ENCODE measurements at places on chromosomes 5 and 9.

GRCh38 chr5:74469234-74469994, 171.1 kb downstream of the ENC1 start:
- DNase-seq: no peak

DNA sequence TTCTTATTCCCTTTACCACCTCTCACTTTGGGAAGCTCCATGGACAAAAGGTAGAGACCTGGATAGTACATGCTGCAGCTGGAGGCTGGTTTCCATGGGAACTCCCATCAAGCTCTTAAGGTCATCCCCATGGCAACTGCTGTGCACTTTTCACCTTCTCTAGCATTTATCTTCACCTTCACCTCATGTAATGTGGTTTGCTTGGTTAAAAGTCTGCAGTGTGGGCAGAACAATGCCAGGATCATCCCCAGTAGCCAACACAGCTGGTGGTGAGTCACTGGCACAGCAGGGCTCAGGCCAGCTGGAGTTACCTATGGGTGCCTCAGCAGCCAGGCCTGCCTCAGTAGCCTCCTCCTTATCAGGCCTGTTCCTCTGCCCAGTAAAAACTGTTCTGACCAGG, 210.5 kb downstream of the GRIA1 start:
- no peak for DNase-seq

DNA sequence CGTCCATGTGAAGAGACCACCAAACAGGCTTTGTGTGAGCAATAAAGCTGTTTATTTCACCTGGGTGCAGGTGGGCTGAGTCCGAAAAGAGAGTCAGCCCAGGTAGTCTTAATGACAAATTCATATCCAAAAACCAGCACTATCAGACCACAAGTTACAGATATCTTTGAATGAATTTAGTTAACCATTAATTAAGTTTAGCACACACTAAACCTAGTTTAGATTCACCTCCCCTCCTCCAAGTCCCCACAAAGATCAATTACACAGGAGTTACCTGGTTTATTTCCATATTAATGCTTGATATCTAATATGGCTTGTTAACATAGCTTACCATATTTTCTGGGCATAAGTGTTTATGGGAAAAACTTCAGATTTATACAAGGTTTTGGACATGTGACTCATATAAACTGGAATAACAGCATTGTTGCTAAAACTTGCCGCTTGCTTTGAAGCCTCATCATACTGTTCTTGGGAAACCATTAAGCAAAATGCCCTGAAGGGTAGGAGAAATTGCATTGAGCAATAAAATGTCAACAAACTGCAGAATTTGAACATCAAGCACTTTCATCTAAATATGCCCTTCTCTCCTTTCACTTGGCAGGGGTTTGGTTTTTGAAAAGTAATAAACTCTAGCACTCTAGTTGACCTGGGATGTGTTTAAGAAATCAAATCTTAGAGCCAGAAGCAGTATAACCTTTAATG, 166.9 kb downstream of the SNCAIP start:
- DNase-seq: no peak

DNA sequence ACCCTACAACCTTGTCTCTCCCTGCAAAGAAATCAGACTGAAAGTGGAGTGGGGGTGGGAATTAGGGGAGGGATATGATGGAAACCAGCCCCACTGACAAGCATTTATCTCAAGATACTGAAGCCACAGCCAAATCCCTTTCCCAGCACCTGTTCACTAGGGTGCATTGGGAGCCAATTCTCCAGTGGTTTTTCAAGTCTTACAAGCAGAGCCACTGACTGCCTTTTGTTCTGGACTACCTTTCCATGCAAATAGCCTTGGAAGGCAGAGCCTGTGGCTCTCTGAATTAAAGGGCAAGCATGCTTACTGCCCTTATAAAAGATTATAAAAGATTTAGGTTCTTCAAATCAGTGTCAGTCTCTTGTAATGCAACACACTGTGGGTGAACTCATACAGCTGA, 8.8 kb upstream of the GGTA1 start:
- DNase-seq: no peak

GRCh38 chr9:134880484-134881312, at the start of gene FCN2:
FCN2 (plus strand) TSS chr9:134880810; CDS start chr9:134880822, 12 bp downstream.
- DNase-seq: no peak

GRCh38 chr5:113759505-113759904, 246.0 kb downstream of the YTHDC2 start:
- no peak for DNase-seq

- peak; percentile 45 for DNase-seq
These were observed at the start of gene GNG10 for GRCh38 chr9:111661150-111661801. GNG10 (plus strand) TSS chr9:111661605; CDS start chr9:111661635, 30 bp downstream.

- DNase-seq: no peak
These were observed 56.7 kb upstream of the PCA3 start for GRCh38 chr9:76707510-76707909.

DNA sequence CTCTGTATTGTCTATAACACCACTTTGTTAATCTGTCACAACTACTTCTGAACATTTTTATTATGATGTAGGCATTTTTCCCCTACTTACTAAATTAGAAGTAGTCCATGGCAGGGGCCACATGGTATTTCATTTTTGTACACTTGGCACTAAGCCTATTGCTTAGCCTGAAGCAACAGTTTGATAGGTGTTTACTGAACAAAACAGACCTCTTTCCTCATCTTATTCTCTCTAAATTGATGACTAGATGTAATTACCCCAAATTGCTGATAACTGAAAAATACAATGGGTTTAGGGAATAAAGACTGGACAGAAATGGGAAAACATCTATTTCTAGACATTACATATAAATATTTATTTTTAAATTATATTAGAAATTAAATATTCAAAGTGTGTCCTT, 633.8 kb downstream of the SLCO4C1 start:
- DNase-seq: no peak

DNA sequence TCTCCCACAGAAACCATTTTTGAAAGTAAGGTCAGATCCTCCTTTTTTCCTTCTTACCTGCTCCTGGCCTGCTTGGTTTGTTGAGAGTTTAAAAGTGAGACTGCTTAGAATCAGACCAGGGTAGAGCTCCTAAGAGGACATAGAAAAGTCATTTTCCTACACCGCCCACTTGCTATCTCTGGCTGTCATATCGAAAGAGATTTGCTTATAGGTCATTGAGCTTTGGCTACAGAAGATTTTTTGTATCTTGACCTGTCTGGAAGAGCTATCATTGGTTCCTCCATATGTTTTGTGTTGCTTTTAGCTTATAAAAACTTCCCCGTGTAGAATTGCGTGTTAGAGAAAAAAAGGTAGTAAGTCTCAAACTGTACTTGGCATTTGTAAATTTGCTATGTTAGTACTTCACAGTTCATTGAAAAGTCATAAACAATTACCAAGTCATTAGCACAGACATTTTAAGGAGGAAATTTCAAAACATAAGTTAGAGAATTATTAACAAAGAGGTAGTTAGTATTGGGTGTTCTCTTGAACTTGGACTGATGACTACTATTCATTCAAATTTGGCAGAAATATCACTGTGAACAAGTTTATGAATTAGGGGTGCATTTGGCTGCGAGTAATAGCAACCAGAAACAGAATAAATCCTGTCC, 96.6 kb downstream of the MAN2A1 start:
- DNase-seq: no peak

DNA sequence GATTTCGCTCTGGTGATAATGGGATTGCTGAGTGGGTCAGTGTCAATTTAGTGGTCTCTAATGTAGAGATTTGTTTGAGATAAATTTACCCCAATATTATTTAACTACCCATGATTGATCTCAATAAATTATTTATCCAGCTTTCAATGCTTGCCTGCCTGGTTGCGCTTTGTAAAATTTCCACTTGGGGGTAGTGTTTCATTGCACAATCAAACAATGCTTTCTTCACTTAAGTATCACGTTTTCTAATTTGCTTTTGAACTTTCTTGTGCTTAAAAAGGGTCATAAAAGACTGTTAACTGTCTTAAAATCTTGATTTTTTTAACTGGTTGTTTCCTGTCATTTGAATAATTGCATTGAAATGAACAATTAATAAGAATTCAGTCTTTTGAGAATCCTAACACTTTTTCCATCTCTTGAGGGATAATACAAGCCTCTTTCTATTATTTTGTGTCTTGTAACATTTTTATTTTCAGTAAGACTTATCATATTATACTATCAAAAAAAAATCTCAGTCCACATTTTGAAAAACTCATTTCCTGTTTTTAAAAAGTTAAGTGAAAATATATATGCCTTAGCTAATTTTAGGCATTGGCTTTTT, 18.7 kb downstream of the HSD17B4 start:
- DNase-seq: peak; percentile 12

GRCh38 chr9:135662758-135663450, at the start of gene LCN9:
LCN9 (plus strand) TSS chr9:135663309; CDS start chr9:135663322, 13 bp downstream.
- peak; percentile 10 for DNase-seq

GRCh38 chr5:59276325-59276675, 617.2 kb downstream of the PDE4D start:
- DNase-seq: peak; percentile 15

DNA sequence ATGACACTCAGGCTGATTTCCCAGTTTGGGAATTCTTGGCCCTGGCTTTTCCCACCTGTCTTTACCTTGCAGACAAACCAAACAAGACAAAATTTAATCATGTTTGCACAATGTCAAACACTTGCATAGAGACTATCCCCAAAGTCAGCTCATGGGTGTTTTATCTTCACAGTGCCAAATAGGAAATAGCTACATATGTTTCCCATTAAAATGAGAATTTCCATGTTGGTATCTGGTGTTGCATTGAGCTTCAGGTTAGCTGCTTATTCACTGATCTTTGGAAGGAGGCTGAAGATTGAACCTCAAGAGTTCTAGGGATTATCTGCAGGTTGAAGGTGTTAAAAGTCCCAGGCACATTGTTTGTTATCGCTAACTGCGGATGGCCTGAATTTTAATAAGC, 19.5 kb downstream of the MAP1B start:
- DNase-seq: peak; percentile 46

GRCh38 chr9:118529210-118529609, 825.0 kb downstream of the TLR4 start:
- DNase-seq: no peak

GRCh38 chr9:110156902-110157301, 51.1 kb downstream of the C9orf152 start:
- DNase-seq: no peak

DNA sequence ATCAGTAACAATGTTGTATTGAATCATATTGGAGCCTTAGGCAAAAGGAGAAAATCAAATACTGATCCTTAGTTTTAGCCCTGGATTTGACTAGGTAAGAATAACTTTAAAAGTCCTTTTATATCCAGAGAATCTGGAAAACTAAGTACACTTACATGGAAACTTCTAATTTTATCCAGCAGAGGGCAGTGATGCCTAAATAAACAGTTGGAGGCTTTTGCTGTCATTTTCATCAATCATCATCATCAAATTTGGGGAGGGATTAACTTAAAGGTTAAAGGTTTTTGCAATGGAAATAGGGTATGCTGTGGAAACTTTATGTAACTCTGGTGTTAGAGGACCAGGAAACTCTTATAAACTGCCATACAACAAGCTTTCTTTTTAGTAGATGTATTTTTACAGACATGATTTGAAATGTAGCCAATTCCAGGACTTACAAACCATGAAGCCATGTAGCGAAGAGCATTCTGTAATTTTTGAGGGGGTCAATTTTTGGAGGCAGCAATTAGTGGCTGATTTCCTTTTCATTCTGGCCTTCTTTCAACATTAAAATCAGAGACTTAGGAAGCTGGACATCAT, 112.7 kb downstream of the OSTF1 start:
- peak; percentile 27 for DNase-seq

DNA sequence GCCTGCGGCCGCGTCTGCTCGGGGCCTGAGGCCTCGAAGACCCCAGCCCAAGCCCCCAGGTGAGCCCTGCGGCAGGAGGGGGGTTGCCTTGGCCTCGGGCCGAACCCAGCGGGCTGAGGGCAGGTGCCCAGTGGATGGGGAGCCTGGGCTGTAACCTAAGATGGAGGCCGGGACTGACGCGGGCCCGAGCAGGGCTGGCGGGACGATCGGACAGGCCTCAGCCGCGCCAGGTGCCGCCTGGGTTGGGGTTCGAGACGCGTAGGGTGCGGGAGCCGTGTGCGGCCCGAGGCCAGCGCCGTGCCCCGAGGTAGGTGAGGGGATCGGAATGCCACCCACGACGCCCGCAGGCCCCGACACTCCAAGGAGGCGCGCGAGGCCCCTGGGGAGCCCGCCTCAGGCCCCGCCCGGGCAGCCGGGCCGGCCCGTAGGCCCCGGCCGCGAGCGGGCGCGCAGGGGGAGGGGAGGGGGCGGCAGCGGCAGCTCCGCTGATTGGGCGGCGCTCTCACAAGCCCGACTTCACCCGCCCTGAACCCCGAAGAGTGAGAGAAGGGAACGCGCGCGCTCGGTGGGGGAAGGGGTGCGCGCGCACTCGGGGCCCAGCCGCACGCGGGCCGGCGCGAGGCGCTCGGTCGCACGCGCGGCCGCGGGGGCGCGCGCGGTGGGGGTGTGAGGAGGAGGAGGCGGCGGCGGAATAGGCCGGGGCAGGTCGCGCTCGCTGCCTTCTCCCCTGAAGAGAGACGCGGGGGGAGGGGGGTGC, at the start of gene NSD1:
Gene NSD1, plus strand, starts transcription at position 678 of the 757 bp plus-strand sequence. CDS start 1,331 bp downstream, outside the sequence.
- peak; percentile 84 for DNase-seq

- DNase-seq: peak; percentile 64
These were observed at the start of gene PTCH1 for GRCh38 chr9:95516734-95517558. PTCH1 (minus strand) TSS chr9:95516971.

DNA sequence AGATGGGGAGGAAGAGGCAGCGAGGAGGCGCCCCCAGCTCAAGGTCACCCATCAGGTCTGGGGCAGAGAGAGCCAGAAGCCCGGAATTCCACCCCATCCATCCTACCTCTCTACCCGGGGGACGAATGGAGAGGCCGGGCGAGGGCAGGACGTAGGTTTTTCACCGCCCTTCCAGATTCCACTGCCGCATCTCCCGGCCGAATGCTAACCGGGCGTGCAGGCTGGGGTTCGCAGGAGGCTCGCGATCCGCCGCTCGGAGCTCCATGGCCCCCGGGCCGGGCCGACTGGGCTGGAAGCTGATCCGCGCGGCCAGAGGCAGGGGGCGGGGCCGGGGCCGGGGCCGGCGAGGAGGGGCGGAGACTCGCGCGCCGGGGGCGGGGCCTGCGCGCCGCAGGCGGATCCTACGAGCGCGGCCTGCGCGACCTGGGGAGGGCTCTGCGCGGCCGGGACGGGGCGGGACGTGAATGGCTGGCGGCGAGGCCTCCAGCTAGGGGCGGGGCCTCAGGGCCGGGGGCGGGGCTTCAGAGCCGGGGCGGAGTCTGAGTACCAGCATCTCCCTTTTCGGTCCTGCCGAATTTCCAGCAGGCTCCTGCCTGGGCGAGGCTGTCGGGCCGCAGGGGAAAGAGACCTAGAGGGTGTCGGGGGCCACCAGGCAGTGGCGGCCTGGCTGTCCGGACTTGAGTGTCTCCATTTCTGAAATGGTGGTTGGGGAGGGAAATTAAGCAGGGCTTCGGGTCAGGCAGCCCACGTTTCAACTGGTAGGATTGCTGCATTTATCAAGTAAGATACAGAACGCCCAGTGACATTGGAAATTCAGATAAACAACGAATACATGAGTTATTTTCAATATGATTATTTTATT, at the start of gene ST6GALNAC4:
Gene ST6GALNAC4, minus strand, starts transcription at position 322 of the 862 bp plus-strand sequence. CDS start 622 bp downstream, outside the sequence.
- peak; percentile 96 for DNase-seq

- no peak for DNase-seq
These were observed 37.1 kb downstream of the BNC2 start for GRCh38 chr9:16833296-16833835.

GRCh38 chr9:94157050-94157801, 73.0 kb downstream of the PTPDC1 start:
- DNase-seq: peak; percentile 30

Measured in G401 (cell line).